NCI-H1092 (cell line): ENCODE measurements at places on chromosomes 1 and 21.

- DNase-seq = no peak
Observed at GRCh38 chr21:37821786-37822450, 94.3 kb downstream of the KCNJ6 start.

DNA sequence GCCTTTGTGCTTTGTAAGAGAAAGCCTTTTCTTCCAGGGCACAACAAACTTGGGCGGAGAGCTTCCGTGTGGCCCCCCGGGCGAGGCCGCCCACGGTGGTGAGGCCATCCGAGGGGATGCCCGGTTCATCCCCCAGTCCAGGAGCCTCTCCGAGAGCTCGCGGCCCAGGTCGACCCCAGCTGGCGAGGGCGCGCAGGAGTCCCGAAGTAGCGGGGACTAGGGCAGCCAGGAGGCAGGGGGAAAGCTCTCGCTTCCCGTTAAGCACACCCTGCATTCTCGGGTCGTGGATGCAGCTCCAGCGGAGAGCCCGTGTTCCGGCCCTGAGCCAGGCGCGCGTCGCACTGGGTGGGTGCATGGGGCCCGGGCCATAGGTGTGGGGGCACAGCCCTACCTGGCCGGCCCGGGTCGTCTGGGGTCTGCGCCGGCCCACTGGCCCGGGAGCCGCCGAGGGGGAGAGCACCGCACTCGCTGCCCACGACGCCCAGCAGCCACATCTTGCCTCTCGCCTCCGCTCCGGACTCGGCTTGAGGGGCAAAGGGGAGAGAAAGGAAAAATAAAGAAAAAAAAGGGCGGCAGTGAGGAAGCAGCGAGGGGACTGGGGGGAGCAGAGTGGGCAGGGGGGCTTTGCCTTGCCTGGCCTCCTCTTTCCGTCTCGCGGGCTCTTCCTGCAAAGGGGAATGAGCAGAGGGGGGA is 1.8 kb downstream of the RNF220 start:
- no peak for DNase-seq

GRCh38 chr1:119139403-119139802 is 1.1 kb downstream of the WARS2 start:
- DNase-seq = no peak

DNA sequence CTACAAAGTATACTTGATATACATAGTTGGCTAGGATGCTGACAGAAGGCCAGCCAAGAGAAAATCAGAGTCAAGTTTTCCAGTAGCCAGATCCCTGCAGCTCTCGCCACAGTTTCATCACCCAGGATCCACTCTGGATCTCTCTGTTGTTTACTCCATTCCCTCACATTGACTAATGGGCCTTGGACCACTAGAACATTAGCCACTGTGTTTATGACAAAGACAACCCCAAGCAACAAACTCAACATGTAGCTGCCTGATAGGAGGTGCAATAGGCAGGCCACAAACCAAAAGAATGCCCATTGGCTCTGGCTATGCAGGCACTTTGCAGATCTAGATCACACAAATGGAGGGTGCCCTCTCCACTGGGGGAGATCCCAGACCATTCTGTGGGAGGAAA is 44.2 kb downstream of the ARHGEF11 start:
- DNase-seq = no peak

GRCh38 chr1:218473522-218473921 is 128.4 kb downstream of the TGFB2 start:
- no peak for DNase-seq

DNA sequence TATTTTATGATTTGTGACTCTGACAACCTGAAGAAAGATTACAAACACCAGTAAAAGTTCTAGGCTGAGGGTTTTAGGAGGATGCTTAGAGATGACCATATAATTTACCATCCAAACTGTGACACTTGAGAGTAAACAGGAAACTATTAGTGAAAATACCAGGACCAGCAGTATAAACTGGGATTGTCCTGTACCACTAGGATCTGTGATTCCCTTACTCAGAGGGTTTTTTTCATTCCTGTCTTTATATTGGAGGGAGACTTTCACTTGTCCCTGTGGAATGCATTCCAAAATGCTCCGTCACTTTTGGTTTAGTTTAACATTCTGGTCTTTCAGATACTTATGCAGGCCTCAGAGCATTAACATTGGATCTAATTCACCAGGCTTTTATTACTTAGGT is 482.9 kb downstream of the PTBP2 start:
- DNase-seq = no peak

DNA sequence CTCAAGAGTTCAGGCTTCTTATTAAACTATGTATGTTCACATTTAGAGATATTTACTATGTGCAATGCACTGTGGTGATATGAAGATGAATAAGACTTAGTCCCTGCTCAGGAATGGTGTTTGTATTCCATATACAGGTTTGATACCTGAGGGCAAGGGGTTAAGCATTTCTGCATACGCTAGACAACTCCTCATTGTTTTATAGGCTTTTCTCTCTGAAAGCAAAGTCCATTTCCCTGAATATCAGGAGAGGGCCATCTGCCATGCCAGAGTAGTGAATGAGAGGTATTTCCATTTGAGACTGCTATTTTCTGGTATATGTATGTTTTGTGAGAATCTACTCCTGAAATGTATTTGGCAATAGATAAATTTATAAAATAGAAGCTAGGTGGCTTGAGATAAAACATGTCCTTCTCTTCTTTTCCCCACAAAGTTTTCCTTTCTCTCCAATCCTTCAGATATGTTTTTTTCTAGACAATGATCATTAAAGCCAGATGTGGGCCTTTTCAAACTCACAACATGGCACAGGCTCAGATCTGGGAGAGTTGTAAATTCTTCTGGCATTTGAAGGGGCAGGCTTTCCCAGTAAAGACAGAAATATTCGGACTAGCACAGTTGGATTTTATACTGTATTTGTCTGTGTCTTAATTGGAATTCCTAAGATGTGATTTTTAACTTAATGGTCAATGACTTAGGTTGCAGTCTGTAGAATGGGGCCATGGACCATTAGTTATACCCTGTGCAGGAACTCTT is 73.3 kb upstream of the WDR26 start:
- DNase-seq = no peak

DNA sequence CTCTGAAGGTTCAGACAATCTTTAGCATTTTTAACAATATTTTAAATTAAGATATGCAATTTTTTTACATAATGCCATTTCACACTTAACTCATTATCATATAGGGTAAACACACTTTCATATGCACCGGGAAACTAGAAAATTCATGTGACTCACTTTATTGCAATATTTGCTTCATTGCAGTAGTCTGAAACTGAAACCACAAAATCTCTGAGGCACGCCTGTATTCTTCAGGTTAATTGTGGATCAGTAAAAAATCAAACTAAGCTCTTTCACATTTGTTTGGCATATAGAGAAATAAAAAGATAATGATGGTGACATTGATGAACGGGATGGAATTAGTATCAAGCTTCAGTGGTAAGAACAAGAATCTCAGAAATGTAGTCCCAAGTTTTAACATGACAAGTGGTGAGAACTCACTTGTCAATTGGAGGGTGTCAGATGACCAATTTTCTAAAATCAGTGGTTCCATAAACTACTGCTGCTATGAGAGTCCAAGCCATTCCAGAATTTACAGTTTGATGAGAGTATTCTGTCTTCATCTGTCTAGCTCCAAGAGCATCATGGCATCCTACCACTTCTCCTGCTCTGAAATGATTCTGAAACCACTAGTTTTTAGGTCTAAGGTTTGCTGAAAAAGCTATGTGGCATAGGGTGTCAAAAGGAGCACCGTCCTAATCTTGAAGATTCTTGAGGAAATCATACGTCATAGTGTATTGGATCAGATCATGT is 281.0 kb downstream of the PTPRC start:
- no peak for DNase-seq

GRCh38 chr1:182246783-182247182 is 144.8 kb downstream of the GLUL start:
- DNase-seq = no peak

DNA sequence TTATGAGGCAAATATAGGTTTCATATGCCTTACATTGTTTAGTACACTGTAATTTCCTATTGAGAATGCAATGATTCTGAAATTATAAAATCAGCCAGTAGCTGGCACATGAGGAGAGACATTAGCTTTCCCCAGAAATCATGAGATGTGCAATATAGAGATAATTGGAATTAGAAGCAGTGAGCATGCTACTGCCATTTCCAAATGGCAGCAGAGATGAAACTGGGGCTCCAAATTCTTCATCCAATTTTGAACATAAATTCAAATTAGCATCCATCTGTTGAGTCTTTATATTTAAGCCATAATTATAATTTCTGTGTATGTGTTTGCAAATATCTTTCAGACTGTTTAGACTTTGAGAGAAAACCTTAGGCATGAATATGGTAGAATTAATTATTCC is 28.8 kb downstream of the PTGER3 start:
- DNase-seq = no peak

GRCh38 chr1:156500543-156500792 is at the start of gene MEF2D:
Gene MEF2D, minus strand, starts transcription at chr1:156500775. Its CDS starts 17,483 bp downstream, at chr1:156483292.
- no peak for DNase-seq

GRCh38 chr1:190205713-190206112 is 272.0 kb downstream of the BRINP3 start:
- DNase-seq = no peak

- DNase-seq = no peak
Observed at GRCh38 chr1:214310010-214310409, 29.1 kb downstream of the SMYD2 start.

GRCh38 chr1:5001466-5001865 is 347.1 kb downstream of the AJAP1 start:
- no peak for DNase-seq

GRCh38 chr1:212525479-212526110 is 83.0 kb upstream of the ATF3 start:
- DNase-seq = no peak

DNA sequence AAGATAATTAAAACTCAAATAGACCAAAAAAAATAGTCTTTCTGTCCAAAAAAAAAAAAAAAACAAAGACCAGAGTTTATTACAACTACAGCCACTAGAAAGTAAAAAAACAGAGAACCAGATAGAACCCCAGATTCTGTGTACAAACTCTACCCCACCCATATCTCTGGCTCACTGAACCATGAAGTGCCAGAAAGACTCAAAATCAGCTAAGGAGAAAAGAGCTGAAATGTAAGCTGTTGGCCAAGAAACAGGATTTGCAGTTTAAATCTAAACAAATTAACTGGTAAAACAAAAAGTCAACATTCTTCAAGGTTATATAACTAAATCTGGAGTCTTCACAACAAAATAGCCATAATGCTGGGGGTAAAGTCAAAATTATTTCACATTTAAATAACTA is 278.9 kb downstream of the SEC16B start:
- DNase-seq = no peak

DNA sequence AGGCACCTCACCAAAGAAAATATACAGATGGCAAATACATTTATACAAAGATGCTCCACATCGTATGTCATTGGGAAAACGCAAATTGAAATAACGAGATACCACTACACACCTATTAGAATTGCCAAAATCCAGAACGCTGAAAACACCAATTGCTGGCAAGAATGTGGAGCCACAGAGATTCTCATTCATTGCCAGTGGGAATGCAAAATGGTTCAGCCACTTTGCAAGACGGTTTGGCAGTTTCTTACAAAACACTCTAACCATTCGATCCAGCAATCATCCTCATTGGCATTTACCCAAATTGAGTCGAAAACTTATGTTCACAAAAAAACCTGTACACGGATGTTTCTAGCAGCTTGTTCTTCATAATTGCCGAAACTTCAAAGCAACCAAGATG is 223.3 kb upstream of the GREM2 start:
- no peak for DNase-seq

DNA sequence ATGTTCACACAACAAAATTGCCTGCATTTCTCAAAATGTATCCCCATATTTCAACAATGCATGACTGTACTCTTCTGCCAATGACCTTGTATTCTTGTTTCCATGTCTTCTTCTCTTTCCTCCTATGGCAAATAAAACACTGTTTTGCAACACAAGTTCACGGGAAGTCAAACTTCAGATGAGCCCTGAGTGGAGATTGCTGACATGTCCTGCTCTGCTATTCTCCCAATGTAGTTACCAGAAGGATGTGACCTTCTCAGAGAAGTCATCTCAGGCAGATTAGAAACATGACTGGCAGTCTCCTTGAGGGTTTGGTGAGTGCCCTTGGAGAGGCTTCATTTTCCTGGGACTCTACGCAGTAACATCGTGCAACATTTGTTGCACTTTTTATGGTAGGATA is 15.6 kb downstream of the FCGR2B start:
- DNase-seq = no peak

GRCh38 chr1:169091480-169091941 is 15.0 kb upstream of the ATP1B1 start:
- DNase-seq = no peak

GRCh38 chr1:36599828-36600227 is 117.1 kb upstream of the CSF3R start:
- no peak for DNase-seq

DNA sequence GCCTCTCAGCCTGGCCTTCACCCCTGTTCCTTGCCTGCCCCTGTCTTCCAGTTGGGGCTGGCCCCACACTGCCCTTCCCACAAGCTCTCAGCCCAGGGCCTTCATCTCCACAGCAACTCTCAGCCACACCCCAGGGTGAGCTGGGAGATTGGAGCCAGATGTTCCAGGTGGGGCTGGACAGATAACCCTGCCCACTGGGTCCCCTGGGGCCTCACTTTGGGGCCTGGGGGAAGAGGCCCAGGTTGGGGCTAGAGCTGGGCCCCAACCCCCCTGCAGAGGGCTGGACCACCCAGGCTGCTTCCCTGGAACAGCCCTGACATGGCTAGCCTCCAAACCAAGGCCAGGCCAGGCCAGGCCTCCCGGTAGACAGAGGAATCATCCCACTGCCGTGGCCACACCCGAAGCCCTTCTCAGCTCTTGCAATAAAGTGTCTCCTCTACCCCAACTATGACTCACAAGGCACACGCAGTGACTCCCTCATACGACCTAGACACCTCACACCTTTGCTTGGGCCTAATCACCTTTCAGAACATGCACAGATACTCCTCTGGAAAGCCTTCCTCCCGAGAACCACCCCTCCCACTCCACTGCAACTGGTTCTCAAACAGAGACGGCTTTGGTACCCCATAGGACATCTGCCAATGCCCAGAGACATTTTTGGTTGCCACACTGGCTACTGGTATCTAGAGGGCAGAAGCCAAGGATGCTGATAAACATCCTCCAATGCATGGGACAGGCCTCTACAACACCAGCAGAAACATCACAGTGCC is 22.2 kb downstream of the SLC2A1 start:
- DNase-seq = no peak

GRCh38 chr1:20095564-20096434 is 23.5 kb downstream of the PLA2G2D start:
- DNase-seq = no peak

- no peak for DNase-seq
Observed at GRCh38 chr1:21242846-21243245, 47.4 kb downstream of the ECE1 start.

GRCh38 chr1:155002464-155003226 is at the start of gene ZBTB7B:
Gene ZBTB7B, plus strand, starts transcription at chr1:155002802. Its CDS starts 11,859 bp downstream, at chr1:155014661.
- DNase-seq = no peak
